ENCODE measurements at places on chromosomes 6 and 20.

DNA sequence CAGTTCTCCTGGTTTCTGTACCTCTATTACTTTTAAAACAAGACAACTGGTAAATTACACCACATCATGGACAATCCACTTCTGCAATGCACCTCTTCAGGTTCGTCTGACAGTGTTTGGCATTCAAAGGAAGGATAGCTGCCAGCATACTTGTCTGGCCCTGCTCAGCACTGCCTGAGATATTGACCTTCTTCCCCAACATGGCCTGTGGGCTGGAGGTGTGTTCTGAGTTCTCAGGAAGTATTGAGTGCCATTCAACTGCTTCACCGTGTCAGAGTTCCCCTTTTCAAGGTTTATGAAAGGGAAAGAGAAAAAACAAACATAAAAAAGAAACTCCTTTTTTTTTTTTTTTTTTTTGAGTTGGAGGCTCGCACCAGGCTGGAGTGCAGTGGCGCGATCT lies 267.9 kb upstream of the SASH1 start:
- ATAC-seq: no peak

- no peak for ATAC-seq
These were observed 23.0 kb upstream of the FLRT3 start for GRCh38 chr20:14360416-14360815.

DNA sequence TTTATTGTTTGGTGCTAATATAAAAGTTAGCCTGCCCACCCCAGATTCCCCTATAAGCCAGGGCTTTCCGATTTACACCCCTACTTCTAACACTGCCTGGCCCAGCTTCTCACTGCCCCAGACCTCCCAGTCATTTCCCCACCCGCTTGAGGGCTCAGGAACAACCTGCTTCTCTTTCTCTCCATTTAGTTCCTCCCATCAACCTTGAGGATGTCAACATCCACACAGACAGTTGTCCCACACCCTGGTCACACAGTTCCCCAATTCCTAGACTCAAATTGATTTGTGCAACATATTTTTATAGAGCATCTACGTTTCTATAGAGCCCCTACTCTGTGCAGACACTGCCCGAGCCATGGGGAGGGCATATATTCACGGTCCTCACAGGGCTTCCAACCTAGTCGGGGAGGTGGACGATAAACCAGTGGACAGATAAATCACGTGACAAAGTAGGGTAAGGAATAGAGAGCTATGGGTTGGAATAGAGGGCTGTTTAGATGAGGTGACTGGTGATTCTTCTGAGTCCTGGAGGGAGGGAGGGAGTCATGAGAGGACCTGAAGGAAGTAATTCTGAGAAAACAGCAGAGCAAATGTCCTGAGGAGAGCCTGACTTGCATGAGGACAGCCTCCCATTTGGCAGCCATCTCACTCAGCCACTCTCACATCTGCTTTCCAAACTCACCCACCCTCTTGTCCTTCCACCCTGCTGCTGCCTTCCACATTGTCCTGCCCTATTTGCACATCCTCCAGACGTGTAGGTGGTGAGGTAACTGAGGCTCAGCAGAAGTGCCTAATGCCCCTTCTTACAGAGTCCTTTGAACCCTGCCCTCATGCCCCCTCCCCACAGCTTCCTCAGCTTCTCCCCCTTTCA lies 6.3 kb downstream of the GABRR2 start:
- ATAC-seq: no peak

DNA sequence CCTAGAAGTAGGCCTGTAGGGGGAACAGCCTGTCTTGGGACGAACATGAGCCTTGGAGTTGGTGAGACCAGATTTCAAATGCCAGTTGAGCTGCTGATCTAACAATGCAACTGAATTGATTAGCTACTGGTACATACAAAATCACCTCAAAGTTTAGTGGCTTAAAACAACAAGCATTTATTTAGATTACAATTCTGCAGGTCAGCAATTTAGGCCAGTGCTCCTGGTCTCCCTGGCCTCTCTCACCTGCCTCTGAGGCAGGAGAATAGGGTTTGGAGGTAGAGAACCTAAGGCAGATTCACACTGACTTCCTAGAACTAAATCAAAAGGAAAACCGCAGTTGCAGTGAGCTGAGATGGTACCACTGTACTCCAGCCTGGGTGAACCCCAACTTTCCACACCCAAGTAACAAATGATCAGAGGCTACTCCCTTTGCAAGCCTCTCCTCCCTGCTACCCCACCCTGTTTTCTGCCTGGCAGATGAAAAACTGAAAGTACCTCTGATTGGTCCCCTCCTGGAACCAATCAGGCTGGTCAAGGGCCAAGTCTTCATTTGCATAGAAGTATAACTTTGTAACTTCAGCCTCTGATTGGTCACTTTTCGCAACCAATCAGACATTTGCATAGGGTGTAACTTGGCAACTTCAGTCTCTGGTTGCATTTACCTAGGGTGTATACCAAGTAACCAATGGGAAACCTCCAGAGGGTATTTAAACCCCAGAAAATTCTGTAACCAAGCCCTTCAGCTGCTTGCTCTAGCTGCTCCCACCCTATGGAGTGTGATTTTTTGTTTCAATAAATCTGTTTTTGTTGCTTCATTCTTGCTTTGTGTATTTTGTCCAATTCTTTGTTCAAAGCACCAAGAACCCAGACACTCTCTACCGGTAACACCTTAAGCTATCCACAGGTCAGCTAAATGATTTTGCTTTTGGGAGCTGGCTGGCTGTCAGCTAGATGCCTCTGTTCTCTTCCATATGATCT lies 8.1 kb upstream of the UBR2 start:
- peak; percentile 85 for ATAC-seq

- ATAC-seq: peak; percentile 12
These were observed 10.1 kb downstream of the JARID2 start for GRCh38 chr6:15255909-15256395.

DNA sequence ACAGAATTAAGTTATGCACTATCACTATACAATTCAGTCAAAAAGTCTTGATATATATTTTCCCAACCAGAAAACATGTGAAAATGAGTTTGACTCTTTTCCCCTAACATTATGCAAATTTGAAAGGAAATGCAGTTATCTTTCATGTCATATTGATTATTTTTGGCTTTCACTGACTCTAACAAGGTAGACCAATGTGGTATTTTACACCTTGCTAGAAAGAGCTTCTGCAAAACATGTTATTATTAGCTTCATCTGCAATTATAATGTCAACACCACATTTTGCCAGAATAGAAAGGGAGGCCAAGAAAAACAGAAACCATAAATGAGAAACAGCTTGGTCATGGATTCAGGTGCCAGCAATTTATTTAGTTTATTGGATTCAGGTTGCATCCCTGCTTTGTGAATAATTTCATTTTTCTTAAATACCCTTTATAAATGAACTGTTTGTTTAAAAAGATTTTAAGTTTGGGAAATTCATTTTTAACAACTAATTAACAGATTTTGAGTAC lies 226.1 kb upstream of the GJE1 start:
- ATAC-seq: no peak

DNA sequence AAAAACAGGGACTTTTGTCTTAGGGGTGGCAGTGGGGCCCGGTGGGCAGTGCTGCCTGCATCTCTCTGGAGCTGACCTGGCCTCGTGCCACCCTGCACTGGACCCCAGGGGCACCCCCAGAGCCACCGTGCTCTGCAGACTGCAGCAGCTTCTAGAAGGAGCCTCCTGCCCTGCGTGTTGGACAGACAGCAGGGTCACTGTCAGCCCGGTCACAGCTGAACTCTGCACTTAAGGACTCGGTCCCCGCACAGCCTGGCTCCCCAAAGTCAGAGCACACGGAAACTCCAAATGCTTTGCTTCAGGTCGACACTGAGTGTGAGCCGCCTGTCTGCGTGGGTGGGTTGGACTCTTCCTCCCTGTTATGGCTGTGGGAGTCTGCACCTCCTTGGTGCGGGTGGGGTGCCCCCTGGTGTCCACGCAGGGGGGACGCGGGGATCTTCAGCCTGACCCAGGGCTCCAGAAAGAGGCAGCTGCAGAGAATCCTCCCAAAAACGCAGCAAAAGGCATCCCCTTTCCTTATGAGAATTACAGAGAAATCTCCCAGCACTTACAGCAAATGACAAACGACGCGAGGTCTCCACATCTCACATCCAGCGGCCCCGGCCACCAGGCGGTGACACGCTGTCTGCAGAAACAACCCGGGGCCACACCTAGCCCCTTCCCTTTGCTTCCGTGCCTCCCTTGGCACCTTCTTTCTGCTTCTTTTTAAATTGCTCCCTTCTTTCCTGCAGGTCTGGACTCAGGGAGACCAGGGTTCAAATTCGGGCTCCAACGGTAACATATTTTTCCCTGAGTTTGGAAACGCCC lies 36.3 kb upstream of the DACT2 start:
- ATAC-seq: peak; percentile 81

DNA sequence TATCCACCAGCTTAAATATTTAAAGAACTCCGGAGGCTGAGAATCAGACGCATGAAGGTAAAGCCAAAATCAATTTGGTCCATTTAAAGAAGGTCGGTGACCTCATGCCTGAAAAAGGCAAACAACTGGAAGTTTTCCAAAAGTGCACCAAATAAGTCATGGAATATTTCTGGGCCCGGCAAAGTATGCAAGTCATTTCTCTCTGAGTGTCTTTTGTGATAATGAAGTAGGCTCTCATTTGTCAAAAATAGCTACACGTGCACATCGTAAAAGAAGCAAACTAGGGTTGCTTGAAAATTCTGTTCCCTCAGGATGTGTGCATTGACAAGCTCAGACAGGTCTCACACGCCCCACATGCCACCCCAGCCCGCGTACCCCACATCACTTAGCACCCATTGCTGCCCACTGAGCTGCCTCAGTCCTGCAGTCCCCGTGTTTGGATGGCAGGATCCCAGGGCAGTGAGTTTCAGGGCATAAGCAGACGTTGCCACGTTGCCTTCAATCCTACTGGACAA lies 20.5 kb upstream of the PYGB start:
- ATAC-seq: no peak

DNA sequence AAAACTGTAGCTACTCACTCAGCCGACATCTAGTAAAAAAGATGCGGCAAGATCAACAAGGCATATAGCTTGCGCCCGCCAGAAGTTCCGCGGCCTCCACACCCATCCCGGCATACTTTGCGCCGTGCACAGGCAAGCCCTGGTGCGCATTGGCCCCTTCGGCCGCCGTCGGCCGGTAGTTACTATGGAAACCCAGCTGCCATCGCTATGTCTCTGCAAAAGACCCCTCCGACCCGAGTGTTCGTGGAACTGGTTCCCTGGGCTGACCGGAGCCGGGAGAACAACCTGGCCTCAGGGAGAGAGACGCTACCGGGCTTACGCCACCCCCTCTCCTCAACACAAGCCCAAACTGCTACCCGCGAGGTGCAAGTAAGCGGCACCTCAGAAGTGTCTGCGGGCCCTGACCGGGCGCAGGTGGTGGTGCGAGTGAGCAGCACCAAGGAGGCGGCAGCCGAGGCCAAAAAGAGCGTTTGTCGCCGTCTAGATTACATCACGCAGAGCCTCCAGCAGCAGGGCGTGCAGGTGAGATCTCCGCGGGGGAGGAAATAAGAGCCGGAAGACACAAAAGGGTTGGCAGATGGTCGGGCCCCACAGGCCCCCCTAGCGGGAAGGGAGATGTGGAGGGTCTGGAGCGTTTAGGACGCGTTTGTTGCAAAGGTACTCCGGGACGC lies at the start of gene IRAK1BP1:
TSS of gene IRAK1BP1 (plus strand) at position 182 of the 671 bp plus-strand sequence. CDS start at position 208, 26 bp downstream.
- peak; percentile 98 for ATAC-seq

DNA sequence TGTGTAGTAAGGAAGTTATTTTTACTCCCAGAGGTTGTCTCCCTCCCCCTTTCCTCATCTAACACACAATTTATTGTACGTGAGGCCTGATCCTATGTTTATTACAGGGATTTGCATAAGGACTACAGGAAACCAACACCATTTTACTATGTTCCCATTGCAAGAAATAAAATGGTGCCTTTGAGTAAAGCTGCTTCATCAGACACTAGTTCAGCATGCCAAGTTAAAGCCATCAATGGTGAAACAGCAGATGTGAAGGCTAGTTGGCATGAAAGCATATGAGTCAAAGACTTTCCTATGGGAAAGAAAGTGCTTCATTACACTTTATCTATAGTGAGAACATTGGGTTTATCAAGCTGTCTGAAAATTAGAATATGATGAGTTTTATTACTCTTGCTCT lies 543.0 kb downstream of the GRIK2 start:
- no peak for ATAC-seq

DNA sequence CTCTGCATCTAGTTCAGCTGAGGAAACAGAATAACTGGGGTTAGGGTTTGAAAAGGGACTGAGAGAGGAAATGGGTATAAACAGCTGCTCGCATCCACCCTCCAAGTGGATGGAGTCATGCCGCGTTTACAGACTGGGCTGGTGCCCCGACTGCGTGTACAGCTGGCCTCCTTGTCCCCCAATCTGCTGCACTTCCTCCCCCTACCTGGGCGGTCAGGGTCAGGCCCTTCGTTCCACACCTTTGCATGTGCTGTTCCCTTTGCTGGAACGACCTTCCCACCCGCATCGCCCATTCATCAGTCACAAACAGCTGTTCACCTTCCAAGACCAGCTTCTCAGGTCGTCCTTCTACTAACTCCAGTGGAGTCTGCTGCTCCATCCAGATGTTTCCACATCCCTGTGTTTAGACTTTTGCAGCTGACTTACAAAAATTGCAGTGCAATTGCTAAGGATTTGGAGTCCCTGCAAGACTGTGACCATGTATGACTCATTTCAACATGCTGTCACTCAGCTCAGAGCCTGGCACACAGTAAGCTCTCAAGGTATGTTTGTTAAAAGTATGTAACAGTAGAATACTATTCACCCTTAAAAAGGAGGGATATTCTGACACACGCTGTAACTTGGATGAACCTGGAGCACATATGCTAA lies 129.3 kb downstream of the DTNBP1 start:
- no peak for ATAC-seq

DNA sequence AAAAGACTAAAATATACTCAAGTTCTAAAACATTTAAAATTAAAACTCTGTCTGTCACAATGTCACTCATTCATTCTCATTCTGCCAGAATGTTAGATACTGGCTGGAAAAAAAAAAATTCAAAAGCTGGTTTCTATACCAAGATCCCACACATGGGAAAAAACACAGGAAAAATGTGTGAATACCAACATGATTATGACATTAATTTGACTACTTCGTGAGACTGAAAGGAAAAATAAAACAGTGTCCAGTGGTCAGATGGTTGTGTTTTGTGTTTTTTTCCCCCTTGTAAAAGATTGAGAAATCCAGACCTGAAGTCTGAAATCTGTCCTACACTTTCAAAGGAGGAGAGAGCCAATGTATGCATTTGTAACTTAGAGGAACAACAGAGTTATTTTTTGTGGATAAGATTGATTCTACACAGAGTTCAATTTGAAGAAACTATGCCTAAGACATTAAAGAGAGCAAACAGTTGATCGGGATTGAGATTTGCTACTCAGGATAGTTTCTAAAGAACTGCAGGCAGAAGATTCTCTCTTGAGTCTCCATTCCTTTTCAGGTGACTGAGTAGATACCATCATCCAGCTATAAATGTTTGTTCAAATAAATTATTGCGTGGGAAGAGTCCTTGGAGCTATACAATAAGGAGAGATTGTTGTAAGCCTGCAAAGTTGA lies 39.2 kb upstream of the TXLNB start:
- ATAC-seq: no peak

- ATAC-seq: no peak
These were observed 82.9 kb upstream of the SCAF8 start for GRCh38 chr6:154650351-154650750.
